Hematopoietic multipotent progenitor cell treated with erythropoietin and hydrocortisone succinate and interleukin-3 and kit ligand, for 4 days (in vitro differentiated cells): ENCODE measurements at places on chromosomes 12 and 14.

DNA sequence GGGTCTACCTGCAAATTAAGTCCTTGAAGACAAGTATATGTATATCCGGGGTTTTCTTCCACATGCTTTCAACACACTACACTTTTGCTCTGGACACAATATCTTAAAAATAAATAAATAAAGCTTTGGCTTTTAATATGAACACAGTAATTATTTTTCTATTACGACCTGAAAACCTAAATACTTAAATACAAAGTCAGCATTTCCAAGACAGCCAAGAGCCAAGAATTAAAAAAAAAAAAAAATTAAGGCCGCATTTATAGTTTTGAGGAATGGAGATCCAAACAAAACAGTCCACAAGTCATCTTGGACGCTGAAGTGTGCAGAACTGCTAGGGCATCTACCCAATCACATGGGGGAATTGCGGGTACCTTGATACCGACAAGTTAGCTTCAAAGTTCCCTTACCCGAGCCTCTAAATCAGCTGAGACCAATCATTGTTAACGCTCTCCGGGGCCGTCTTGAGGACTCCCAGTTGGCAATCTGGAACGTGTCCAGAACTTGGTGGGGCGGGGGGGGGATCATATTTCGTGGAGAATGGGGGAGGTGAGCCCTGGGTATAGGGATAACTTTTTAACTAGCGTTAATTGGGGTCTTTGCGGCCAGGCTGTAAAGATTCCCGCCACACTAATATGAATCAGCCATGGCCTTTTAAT, 731 bp upstream of the PCNX4 start:
- peak; percentile 82 for DNase-seq

- DNase-seq, result no peak
These were observed 141.9 kb downstream of the NUBPL start for GRCh38 chr14:31703056-31703455.

- DNase-seq, result no peak
These were observed 93.7 kb downstream of the KIF26A start for GRCh38 chr14:104232070-104232484.

GRCh38 chr12:82723093-82723492, 36.4 kb downstream of the TMTC2 start:
- DNase-seq, result no peak

DNA sequence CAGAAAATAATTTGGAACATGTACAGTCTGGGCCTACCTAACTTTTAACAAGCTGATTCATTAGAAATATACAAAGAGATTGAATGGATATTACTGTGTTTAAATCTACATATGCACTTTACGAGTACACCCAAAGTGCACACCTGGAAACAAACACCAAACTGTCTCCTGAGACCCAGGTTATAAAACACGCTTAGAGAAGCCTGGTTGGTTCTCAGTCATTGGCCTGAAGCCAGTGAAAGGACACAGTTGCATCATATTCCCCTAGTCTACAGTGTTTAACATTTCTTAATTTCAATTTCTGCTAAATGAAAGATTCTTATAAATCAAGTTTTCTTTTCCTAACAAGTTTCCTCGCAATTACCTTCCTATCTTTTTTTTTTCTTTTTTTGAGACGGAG, 209.5 kb downstream of the FBXL14 start:
- no peak for DNase-seq

DNA sequence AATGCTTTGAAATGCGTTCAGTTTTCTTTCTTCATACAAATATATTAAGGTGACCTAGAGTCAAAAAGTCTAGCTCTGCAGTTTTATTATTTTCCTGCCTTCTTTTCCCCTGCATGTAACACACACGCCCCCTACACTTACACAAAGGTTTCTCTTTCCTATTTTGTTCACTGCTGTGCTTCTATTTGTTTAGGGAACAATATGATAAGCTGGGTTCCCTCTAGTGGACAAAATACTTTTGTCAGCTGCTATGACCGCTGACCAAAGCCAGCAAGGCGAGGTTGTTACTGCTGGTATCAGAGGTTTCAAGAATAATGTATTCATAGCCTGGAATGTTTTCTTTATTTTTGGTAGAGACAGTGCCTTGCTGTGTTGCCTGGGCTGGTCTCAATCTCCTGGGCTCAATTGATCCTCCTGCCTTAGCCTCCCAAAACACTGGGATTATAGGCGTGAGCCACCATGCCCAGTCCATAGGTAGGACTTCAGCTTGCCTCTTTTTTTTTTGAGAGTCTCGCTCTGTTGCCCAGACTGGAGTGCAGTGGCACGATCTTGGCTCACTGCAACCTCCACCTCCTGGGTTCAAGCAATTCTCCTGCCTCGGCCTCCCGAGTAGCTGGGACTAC, 33.4 kb downstream of the FNTB start:
- DNase-seq, result peak; percentile 93

GRCh38 chr12:105705765-105706164, 375.3 kb downstream of the C12orf75 start:
- DNase-seq, result peak; percentile 58

GRCh38 chr14:24439830-24440605, 2.6 kb downstream of the SDR39U1 start:
- DNase-seq, result no peak

DNA sequence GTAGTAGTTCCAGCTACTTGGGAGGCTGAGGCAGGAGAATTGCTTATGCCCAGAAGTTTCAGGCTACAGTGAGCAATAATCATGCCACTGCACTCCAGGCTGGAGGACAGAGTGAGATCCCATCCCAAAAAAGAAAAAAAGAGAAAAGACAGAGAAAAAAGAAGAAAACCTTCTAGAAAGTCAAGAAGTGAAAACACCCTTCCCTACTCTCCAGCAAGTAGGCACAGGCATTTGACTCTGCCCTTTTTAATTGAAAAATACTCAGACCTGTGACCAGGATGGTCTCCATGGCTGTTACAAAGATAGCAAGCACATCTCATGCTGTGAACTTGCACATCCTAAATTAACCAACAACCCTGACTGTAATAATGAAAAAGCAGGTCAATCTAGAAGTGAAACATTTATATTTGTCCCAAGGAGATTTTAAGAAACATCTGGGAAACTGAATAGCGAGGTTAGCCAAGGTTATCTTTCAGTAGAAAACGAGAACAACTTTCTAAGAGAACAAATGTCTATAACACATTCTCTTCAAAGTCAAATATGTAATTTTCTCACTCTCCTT, 2.0 kb downstream of the TMTC1 start:
- DNase-seq, result no peak

- peak; percentile 1 for DNase-seq
These were observed 121.2 kb downstream of the PTPRQ start for GRCh38 chr12:80565271-80565670.

GRCh38 chr12:27585739-27586265, 61.8 kb downstream of the PPFIBP1 start:
- peak; percentile 29 for DNase-seq

GRCh38 chr14:52793061-52793460, 1.7 kb upstream of the GNPNAT1 start:
- no peak for DNase-seq
